ENCODE measurements at places on chromosomes 1 and 21.

GRCh38 chr1:106233511-106233910, 823.0 kb upstream of the PRMT6 start:
- no peak for DNase-seq

- DNase-seq: no peak
These were observed 331.4 kb upstream of the USP24 start for GRCh38 chr1:55546553-55546952.

GRCh38 chr1:35345439-35345981, 77.0 kb downstream of the ZMYM4 start:
- no peak for DNase-seq

GRCh38 chr1:39833621-39834385, 45.1 kb upstream of the BMP8B start:
- no peak for DNase-seq

DNA sequence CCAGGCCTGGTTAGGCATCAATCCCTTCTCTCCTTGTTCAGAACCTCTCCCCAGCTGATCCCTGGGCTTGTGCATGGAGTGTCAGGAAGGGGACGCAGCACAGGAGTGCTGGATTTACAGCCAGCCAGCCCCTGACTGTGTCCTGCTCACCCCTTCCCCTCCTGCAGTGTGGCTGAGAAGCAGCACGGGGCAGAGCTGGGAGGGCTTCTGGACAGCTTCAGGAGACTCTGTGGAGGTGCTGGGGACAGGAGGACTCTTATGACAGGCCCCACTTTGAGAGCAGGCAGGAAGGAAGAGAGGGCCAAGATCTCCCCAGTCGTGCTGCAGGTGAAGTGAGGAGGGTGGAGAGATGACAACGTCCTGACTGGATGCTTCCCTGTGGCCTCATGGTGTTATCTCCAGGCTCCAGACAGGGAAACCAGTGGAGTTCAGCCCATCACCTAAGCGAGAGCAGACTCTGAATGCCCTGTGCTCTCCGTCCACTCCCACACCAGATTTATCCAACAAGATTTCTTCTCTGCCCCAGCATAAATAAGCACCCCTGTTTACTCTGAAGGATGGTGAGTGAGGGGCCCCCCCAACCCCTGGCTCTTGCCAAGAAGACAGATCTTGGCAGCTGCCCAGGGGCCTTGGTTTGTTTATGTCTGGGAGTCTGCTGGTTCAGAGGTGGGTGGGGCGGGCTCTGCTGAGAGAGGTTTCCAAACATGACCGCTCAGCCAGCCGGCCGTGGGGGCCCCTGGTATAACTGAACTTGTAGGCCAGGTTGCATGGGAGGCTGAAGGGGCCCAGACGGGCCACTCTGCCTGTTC, 21.3 kb downstream of the TMCC2 start:
- DNase-seq: peak; percentile 42

DNA sequence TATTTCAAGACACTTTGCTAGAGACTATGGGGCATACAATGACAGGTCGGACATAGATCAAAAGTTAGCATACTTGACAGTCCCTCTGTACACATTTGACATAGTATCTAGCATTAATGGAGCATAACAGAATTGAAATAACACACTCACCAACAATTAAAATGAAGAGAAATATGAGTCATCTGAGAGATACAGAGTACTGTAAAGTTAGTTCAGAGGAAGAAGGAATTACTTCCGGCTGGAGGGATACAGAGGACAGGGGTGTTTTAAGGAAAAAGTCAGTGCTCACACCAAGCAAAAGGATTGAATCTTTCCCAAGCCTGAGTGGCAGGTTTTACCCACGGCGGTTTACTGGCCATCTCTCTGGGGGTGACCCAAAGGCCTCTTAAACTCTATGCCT, 2.4 kb downstream of the ZMYND12 start:
- no peak for DNase-seq

- no peak for DNase-seq
These were observed 9.5 kb downstream of the LSS start for GRCh38 chr21:46218906-46219590.

- no peak for DNase-seq
These were observed 78.3 kb downstream of the NDUFS5 start for GRCh38 chr1:39104158-39105060.

DNA sequence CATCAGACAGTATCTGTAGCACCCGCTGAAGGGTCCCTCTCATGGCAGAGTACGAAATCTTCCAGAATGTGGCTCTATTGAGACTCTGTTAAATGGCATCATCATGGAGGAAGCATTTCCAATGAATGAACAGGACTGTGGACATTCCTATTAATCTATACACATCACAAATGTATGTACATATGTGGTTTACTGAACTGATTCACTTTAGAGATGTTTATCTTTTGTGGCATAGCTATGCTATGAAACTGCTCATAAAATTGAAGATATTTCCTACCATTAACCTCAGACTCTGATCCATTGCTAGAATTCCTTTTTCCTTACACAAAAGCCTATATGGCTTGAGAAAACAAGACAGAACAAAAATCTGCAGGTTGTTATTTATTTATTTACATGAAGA, 259.6 kb upstream of the RRP15 start:
- DNase-seq: no peak

- DNase-seq: no peak
These were observed 44.1 kb upstream of the SIM2 start for GRCh38 chr21:36654796-36655325.

DNA sequence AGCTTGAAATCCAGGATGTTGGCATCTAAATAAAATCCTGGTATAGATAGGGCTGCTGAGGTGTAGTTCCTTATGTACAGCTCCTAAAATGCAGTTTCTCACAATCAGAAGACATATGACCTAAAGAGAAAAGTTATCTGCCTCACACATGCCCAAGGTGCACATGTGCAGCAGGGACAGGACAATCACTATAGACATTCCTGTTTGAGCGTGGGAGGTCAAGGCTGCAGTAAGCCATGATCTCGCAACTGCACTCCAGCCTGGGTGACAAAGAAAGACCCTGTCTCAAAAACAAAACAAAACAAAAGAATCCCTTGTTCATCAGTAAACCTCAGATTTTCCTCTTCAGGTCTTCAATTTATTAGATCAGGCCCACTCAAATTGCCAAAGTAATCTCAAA, 66.1 kb downstream of the SPATA6 start:
- no peak for DNase-seq

GRCh38 chr21:36135391-36136102, 668 bp downstream of the CBR3 start:
- DNase-seq: peak; percentile 68

GRCh38 chr1:11573116-11573692, 81.0 kb downstream of the FBXO2 start:
- DNase-seq: no peak

- peak; percentile 71 for DNase-seq
These were observed 106.9 kb upstream of the TMEM51 start for GRCh38 chr1:15046487-15047165.

- no peak for DNase-seq
These were observed 167.5 kb downstream of the ZNF281 start for GRCh38 chr1:200242110-200243041.

GRCh38 chr1:18978706-18979105, 22.2 kb upstream of the IFFO2 start:
- no peak for DNase-seq

- DNase-seq: no peak
These were observed 69.3 kb downstream of the MAN1A2 start for GRCh38 chr1:117436513-117436912.

- peak; percentile 29 for DNase-seq
These were observed 17.7 kb upstream of the SNX27 start for GRCh38 chr1:151594143-151594625.

Measured in nucleus accumbens (tissue), 56 donors.